ENCODE measurements at places on chromosomes 6 and 20.

DNA sequence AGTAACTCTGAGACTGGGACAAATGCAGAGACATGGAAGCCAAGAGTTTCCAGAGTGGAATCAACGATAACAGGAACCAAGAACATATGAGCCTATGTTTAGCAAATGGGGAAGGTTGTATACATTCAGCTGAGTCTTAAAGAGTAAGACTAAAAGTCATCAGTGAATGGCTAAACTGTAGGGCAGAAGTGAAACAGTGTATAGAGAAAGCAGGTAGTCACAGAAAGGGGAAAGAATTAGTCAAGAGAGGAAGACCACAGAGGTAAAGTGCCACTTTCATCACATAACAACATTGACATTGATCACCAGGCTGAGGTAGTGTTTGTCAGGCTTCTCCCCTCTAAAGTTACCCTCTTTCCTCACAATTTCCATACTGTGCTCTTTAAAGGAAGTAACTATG is 306.5 kb upstream of the SPTLC3 start:
- no peak for DNase-seq

GRCh38 chr20:46807998-46808397 is 86.6 kb upstream of the EYA2 start:
- DNase-seq: no peak

DNA sequence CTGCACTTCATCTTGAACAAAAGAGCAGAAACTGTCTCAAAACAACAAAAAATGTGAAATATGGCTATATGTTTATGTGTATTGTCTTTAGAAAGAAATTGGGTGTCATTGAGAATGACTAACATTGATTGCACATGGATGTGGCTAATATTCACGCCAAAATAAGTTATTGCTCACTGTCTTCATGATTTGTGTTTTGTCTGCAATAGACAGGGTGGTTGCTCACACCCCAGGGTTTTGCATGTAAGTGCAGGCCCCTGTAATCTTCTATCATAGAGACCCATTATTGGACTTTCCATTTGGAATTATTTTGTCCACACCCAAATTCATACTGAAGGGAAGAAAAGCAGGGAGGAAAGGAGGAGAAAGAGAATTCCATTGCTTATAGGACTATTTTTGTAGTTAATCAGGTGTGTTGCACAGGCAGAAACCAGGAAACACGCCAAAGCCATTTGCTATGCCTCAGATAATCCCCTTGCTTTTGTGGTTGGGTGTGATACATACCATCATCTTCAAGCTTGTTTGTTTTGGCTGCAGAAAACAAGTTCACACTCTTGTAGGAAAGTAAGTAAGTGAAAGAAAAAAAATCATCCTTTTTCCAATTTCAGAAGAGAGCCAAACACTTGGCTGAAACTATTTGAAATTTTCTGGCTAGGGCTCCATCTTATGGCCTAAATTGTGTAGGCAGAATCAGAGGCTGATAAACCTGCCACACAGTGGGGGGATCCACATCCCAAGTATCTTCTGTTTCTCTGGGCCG is 214.1 kb downstream of the COL12A1 start:
- no peak for DNase-seq

GRCh38 chr6:117840541-117840983 is 66.5 kb upstream of the SLC35F1 start:
- DNase-seq: no peak

GRCh38 chr20:6769903-6770785 is 2.7 kb downstream of the BMP2 start:
- DNase-seq: no peak

- DNase-seq: no peak
Observed at GRCh38 chr6:14180609-14181008, 63.0 kb downstream of the CD83 start.

DNA sequence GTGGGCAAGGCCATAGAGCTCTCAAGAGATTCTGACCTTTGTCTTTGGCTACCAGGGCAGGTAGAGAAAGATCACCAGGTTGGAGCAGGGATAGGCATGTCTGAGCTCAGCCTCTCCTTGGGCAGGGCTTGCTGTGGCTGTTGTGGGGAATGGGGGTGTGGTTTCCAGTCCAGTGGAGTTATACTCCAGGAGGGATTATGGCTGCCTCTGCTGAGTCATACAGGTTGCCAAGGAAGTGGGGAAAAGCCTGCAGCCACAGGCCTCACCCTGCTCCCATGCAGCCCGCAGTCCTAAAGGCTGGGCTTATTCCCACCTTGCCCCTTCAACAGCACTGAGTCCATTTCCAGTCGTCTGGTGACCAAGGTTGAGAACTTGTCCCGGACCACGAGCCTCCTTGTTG is 21.9 kb downstream of the MEP1A start:
- no peak for DNase-seq

GRCh38 chr6:159978291-159979135 is 9.6 kb downstream of the IGF2R start:
- peak; percentile 77 for DNase-seq

GRCh38 chr6:37463110-37463509 is 30.1 kb downstream of the CMTR1 start:
- DNase-seq: no peak

GRCh38 chr6:170037541-170038250 is 253.2 kb downstream of the DLL1 start:
- DNase-seq: no peak

DNA sequence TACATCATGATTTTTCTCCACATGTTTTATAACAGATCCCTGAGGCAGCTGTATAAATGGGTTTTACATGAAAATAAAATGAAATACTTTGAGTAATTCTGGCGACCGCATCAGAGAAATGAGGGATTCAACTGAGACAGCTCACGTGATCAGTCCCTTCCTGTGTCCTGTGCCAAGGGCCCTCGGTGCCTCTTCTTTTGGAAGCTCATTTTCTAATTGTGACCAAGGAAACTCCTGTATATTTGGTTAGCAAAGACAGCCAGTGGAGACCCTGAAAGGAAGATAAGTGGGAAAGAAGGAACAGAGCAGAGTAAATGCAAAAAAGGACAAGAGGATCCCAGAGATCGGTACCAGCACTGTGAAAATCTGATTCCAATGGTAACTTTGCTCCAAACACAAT is 129.9 kb downstream of the FYN start:
- no peak for DNase-seq

DNA sequence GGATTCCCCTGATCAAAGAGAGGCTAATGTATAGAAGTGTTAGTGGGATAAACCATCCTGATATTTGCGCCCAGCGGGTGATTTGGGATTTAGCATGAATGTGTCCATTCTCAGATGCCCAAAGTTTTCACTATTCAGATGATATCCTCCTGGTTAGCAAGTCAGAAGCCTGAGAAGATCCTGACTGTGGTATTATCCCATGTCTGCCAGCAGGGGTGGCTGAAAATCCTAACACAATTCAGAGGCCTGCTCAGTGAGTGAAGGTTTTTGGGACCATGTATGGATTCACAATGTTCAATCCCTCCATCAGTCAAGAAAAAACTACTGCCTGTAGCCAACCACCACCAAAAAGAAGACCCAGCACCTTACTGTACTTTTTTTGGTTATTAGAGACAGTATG is 34.1 kb upstream of the SPACA1 start:
- no peak for DNase-seq

- peak; percentile 65 for DNase-seq
Observed at GRCh38 chr6:155418017-155418761, 37.5 kb downstream of the NOX3 start.

DNA sequence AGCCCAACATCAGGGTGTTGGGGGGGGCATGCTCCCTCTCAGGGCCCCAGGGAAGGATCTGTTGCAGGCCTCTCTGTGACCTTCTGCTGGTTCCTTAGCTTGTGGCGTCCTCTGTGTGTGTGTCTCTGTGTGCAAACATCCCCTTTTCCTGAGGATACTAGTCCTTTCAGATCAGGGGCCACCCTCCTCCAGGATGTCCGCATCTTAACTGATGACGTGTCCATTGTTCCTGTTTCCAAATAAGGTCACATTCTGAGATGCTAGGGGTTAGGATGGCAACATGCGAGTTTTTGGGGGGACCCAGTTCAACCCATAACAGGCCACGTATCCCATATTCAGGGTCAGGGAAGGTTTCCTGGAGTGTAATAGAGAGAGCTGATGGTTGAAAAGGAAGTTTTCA is 40.9 kb downstream of the GMPR start:
- DNase-seq: no peak

- no peak for DNase-seq
Observed at GRCh38 chr6:46926481-46926880, 4.7 kb upstream of the ADGRF5 start.

GRCh38 chr20:20248620-20249200 is 119.2 kb upstream of the INSM1 start:
- DNase-seq: no peak

- DNase-seq: peak; percentile 32
Observed at GRCh38 chr6:135087803-135088202, 33.2 kb upstream of the HBS1L start.

GRCh38 chr6:154682633-154683125 is 50.5 kb upstream of the SCAF8 start:
- no peak for DNase-seq

DNA sequence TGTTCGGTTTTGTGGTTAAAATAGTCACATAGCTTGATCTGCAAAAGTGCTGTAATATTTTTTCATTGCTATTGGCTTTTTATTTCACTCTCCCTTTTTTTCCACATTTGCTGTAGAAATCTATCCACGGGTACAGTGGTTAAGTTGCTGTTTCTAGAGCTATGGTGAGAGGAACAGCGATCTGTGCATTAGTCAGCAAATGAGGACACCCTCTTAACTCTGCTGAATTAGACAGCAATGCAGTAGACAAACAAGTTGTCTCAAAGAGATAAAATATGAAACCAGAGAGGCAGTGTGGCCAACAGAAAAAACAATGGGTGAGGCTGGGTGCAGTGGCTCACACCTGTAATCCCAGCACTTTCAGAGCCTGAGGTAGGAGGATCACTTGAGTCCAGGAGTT is 17.6 kb upstream of the SYNJ2 start:
- DNase-seq: no peak

GRCh38 chr6:32947552-32948465 is 5.1 kb downstream of the HLA-DMA start:
- DNase-seq: peak; percentile 18

GRCh38 chr20:25160897-25161296 is 34.6 kb upstream of the ENTPD6 start:
- no peak for DNase-seq

- no peak for DNase-seq
Observed at GRCh38 chr6:155881826-155882526, 426.3 kb upstream of the NOX3 start.

- DNase-seq: no peak
Observed at GRCh38 chr6:16344756-16345155, 106.4 kb downstream of the GMPR start.

- no peak for DNase-seq
Observed at GRCh38 chr20:2983508-2983907, 59.9 kb upstream of the GNRH2 start.

GRCh38 chr6:130529569-130530149 is 163.8 kb downstream of the TMEM200A start:
- DNase-seq: no peak

DNA sequence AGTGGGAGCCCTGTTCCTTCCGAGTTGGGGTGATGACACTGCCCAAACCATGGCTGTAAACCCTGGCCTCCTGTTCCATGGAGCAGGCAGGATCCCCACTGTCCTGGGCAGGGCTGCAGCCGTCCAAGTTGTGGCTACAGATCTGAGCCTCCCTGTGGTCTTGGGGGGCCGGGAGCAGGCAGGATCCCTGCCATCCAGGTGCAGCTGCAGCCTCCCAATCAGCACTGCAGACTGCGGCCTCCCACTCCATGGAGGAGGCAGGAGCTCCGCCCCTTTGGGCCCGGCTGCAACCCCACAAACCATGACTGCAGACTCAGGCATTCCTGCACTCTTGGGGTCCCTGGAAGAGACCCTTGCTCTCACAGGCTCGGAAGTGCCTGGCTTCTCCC is 872.1 kb upstream of the GJE1 start:
- no peak for DNase-seq

DNA sequence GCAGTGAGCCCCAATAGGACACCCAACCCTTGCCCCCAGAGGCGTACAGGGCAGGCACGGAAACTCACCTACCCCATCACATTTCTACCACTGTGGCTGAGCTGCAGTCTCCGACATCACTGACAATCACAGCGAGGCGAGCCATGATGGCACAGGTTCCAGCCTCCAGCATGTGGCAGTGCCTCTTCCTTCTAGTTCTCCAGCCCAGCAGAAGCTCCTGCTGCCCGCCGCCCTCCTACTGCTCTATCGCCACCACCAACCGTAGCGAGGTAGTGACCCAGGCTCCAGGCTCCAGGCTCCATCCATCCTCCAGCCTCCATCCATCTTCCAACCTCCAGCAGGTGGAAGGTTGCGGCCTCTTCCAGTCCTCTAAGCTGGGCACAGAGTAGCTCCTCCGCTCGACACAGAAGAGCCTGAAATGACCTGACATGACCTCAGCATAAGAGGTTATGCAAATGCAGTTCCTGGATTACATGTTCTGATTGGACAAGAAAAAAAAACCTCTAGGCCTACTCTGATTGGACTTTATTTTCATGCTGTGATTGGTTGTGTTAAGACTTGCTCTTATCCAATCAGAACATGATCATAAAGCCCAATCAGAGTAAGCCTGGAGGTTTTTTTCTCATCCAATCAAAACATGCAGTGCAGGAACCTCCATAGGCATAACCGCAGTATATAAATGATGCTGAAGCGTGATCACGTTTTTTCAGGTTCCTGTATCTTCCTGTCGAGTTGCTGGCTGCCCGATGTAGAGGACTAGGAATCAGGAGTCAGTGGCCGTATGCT is 438.9 kb upstream of the ZNF337 start:
- DNase-seq: no peak

DNA sequence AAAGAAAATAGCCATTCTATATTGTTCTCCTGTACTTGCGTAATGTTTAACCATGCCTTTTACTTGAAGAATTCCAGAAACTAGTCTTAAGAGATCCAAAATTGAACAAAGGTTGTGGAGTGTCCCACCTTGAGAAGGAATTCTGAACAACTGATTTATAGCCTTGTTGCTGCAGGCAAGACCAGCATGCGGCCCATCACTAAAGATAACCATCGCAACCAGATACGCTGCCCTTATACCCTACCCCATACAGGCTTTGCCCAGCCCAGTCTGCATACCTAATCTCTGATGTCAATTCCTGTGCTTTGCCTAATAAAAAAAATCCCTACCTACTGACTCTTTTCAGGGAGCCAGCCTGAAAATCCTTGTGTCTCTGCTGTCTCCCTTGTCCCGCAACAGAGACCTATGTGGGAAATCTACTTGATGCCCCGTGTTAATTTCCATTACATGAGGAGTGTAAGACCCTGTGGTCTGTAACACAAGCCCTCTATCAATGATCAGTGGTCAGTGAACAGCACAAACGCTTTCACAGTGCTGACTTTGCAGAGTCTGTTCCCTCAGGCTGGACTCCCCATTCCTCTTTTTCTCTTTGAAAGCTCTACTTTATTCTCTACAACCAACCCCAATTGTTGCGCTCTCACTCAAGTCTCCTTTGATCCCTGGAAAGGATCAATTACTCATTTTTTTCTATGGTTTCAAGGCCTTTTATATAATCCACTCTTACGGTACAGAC is 125.7 kb upstream of the BTBD3 start:
- DNase-seq: no peak

DNA sequence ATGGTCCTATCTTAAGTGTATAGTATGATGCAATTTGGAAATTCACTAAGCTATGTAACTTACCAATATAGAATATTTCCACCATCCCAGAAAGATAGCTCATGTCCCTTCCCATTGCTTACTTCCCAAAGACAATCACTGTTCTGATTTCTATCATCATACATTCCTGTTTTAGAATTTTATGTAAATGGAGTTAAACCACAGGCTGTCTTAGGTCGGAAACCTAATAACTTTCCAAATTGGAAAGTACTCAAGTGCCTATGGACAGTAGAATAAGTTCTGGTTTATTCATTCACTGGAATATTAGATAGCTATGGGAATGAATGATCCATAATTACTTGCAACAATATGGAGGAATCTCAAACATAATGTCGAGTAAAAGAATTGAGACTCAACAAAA is 20.1 kb downstream of the ENPP3 start:
- DNase-seq: no peak

- no peak for DNase-seq
Observed at GRCh38 chr20:54469293-54469692, 6.1 kb upstream of the DOK5 start.

Measured in activated naive CD4-positive, alpha-beta T cell treated with anti-CD3 and anti-CD28 coated beads, Interleukin-2, amount 50 U/mL, for 72 hours (primary cell).